Panc1 (cell line): ENCODE measurements at places on chromosomes 4 and X.

DNA sequence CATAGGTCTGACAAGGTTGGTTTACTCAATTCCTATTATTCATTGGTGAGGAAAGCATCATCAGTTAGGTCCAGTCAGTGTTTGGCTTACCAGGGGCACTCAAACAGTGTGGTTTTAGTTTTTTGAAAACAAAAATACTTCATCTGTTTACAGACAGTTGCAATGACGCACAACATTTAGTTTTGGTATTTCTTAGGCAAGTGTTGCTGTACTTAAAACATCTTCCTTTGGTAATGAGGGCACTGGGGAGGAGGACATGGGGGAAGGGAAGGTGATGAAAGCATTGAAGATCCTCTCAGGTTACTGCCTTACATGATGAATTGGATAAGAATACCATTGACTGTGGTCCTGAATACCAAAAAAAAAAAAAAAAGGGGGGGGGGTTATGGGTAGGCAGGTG lies 93.7 kb upstream of the MAOA start:
- no peak for DNase-seq

DNA sequence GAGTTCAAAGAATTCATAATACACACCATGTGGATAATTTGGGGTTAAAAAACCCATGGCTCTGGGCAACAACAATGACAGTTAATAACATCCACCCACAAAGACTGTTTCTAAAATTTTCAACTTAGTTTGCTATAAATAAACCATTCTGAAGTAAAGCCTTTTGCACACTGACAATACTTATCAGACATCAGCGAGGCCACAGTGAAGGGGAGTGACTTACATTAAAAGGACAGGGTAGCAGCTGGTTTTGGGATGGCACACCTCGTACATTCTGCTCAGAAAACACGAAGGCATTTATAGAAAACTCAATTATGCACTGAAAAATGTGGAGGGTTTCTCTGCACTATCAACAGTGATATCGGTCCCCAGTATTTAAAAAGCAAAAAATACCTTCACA lies 4.9 kb upstream of the ASB11 start:
- no peak for DNase-seq

GRCh38 chrX:308821-309520 lies 9.6 kb downstream of the GTPBP6 start:
- DNase-seq: no peak

DNA sequence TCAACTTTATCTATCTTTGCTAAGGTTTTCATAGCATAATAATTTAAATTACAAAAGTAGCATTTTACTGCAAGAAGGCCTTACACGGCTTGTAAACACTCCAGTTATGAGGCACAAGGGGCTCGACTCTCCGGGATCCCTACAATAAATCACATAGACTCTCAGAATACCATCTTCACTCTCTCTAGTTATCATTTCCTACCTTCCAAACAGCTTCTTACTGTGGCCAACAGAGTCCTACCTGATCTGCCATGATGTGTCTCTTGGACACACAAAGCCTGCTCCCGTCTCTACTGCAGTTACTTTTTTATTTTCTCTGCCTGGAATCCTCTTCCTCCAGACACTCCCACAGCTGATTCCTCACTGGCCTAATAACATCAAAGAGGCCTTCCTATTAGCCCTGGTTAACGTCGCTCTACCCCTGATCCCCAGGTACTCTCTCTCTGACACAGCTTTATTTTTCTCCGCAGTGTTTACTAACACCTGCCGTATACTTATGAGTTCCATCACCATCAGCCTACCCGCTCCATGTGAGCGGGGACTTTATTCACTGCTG lies 559.6 kb upstream of the DIPK2B start:
- no peak for DNase-seq

DNA sequence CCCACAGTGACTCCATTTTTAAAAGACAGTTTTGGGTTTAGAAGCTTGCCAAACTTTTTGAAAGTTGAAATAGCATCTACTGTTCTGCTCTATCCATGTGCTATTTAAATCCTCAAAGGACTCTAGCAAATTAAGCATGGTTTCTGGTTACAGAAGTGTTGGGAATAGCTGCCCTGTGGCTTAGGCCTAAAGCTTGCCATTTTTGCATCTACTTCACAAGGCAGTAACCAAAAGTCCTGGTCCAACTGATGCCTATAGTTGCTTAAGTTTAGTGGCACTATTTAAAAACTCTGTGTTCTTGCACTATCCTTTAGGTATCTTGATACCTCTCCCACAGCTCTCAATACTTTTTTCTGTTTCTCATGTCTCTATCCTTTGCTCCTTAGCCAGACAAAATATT lies 251.0 kb upstream of the GPC4 start:
- DNase-seq: no peak

DNA sequence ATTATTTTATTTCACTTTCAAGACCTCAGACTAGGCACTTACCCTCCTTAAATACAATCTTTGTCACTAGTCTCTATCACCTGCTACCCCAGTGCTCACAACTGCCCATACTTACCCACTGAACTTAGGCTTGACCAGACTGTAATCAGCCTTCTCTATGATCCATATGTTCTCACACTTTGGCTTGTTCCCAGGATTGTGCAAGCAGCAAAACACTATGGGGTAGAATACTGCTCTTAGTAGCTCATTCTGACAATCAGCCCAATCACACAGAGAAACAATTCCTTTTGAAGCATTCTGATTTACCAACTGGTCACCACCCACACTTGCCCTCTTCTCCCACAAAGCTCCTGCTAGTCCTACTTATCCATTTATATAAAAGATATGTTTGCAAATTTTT lies 878.3 kb downstream of the FSTL5 start:
- no peak for DNase-seq

- no peak for DNase-seq
These were observed 29.2 kb upstream of the CCNI start for GRCh38 chr4:77104791-77105540.

DNA sequence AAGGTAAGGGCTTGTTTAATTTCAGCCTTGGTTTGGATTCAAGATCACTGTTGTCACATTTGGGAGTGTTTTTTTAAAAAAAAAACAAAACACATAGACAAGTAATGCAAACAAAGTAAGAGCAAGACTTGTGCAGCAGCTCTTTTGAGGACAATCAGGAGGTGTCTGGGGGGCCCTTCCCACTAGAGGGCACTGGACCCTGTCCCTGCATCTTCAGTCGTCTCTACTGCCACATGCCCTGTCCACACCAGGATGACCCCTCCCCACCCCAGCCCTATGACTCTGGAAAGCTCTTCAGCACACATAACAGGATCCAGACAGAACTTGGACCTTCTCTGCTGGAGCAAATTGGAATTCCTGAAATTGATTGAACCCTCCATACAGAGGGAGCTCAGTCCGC lies 71.0 kb downstream of the USP46 start:
- peak; percentile 10 for DNase-seq

DNA sequence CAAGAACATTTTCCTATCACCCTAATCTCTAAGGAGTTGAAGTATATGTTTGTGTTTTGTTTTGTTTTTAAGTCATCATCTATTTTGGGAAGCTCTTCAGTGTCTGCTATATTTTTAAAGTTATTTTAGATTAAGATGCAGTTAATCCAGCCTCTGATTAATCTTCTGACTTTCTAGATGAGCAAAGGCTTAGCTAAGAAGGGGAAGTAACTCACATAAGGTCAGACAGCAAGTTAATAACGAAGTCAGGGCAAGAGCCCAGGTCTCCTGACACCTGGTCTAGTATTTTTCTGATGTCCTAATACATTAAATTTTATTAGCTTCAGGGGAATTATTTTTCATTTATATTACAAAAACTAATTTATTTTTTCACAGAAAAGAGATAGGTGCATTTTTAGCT lies 168.5 kb downstream of the SOWAHB start:
- DNase-seq: no peak

DNA sequence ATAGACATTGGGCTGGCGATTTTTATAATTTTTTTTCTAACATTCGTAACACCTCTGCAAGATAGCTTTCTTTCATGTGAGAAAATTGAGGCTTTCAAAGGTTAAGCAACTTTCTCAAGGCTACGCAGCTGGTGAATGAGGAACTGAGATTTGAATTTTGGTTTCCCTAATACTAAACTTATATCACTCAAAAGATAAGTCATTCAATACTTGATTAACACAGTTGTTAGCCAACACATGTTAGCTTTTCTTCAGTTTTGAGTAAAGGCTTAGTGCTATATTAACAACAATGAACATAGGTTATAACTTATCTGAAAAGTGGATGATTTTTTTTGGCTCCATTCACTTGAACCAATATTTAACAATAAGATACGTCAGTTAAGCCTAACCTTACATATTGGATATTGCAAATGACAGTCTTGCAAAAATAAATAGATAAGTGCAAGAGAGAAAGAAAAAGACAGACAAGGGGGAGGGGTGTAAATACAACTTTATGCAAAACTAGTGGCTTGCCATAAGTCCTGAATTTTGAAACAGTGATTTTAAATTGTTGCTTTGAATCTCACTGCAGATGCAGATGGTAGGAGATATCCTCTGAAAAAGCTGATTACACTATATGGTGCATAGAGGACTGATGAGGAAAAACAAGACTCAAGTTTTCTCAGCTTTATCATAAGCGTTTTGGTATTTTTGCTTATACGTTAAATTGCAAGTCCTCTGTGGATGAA lies 11.1 kb upstream of the GPM6A start:
- no peak for DNase-seq

DNA sequence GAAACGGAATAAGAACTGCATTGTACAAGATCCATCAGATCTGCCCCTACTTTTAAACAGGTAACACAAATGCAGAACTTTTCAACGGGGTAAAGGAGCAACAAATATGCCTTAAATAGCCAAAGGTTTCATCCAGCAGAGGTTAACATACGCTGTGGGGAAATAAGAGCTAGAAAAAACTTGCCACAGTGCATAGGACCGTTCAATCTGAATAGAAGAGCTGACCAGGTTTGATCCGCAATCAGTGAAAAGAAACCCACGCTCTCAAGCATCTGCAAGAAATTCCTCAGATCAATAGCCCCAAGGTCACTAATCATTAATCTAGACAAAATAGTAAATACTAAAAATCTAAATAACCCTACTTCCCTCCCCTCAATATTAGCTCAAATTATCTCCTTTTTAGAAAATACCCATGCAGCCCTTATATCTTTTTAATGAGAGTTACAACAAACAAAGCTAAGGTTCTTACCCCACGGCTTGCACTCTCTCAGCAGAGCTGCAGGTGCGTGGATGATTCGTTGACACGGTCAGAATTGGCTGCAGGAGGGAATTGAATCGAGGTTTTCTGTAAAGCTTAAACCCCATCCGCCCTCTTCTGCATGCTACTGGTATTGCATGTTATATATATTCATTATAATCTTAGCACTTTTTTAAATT lies at the start of gene TLR10:
Gene TLR10 (minus strand): TSS at position 539 of the 657 bp plus-strand sequence. CDS start 7,400 bp downstream, outside the sequence.
- no peak for DNase-seq

DNA sequence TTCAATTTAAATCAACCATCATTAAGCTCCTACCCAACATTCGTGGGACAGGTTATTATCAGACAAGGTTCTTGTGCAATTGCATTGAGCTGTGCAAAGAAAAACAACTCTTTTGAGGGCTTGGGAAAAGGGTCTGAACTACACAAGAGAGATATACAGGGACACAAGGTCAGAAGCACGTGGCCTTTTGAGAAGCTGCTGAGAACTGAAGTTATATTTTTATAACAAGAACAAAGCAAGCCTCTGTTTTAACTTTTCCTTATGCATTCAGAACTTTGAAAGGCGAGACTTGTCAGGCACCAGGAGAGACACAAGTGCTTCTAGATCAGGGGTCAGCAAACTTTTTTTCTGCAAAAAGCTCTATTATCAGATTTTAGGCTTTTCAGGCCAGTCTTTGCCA lies 274.8 kb upstream of the VCX start:
- no peak for DNase-seq

DNA sequence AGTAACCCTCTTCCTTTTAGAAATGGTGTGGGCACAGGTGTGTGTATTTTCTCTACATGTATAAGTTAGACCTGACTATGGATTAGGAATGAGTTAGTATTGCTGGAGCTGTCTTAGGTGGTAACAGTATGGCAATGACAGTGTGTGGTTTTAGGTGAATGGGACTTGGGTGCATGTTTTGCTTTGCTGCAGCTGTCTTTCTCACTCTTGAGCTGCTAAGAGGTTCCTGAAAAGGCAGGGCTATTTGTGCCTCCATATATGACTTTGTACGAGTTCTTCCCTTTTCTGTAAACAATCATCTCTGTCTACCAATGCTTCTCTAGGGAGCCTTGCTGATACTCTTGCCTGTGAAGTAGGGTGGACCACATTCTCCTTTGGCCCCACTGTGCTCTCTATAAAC lies 234.8 kb upstream of the HHIP start:
- DNase-seq: no peak

DNA sequence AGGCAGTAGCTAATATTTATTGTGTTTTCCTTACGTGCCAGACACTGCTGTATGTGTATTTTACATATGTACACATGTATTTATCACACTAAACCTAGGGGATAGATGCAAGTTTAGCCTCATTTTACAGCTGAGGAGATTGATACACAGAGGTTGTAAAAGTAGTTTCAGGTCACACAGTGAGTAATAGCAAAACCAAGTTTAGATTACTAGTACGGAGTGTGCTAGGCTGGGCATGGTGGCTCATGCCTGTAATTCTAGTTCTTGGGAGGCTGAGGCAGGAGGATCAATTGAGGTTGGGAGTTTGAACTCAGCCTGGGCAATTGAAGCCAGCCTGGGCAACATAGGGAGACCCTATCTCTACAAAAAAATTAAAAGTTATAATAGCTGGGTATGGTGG lies 701.1 kb upstream of the ATOH1 start:
- no peak for DNase-seq
